8988T (cell line): ENCODE measurements at places on chromosomes 4 and X.

GRCh38 chr4:102535398-102536082, 34.4 kb downstream of the NFKB1 start:
- no peak for DNase-seq

- no peak for DNase-seq
Measured at GRCh38 chr4:125365731-125366130, 51.0 kb downstream of the FAT4 start.

GRCh38 chr4:74968456-74969164, 35.7 kb downstream of the PARM1 start:
- no peak for DNase-seq

DNA sequence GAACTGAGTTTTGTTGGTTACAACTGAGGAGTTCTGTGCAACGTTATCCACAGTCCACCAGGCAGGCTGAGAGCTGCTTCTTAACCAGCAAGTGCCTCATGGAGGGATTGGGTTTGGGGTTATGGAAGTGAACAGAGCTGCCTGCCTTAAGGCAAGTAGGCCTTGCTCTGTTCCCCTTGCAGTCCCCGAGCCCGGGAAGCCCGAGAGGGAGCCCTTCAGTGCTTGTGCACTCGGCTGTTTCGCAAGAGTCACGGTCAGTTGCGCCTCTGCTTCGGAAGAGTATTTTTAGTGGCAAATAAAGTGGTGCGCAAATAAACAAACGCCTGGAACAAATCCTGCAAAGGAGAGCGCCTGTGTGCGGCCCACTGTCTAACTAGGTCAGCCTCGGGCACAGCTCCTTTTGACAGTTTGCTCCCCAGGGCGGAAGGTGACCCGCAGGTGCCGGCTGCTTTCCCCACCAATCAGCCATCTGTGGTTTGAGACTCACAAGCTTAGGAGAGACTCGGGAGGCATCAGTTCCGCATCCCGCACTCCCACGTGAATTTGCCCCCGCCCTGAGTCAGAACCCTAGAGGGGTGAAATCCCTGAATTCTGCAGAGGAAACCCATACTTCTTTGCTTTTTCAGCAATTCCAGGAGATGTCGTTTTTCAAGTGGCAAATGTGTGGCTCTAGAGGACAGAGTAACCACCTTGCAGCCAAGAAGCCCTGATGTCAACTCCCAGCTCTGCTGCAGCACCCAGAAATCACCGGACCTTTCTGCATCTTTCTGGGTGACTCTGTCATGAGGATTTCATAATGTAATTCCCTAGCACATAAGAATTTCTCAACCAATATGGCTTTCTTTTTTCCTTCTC, 56.8 kb downstream of the LGI2 start:
- DNase-seq, result no peak

DNA sequence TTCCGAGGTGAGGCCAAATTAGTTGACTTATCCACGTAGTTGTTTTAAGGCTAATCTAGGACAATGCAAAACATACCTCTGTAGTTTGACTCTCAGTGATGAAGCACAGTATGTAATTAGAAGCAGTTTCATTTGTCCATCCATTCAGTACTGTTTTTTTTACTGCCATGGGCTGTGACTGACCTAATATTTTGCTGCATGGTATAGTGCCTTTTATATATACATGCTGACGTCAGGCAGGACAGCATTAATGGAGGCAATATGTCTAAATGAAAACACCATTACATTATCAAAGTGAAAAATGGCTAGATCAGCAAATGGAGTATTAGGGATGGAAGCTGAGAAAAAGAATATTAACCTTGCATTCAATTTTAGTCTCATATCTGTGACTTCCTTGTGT, 66.9 kb downstream of the MFAP3L start:
- no peak for DNase-seq

GRCh38 chr4:25654971-25655963, at the start of gene SLC34A2:
Gene SLC34A2, plus strand, starts transcription at chr4:25655851. Its CDS starts 6,650 bp downstream, at chr4:25662501.
- DNase-seq, result no peak
